NCI-H1436 treated with DMSO at 0.1 percent for 48 hours (cell line): ENCODE measurements at places on chromosomes 2 and 18.

DNA sequence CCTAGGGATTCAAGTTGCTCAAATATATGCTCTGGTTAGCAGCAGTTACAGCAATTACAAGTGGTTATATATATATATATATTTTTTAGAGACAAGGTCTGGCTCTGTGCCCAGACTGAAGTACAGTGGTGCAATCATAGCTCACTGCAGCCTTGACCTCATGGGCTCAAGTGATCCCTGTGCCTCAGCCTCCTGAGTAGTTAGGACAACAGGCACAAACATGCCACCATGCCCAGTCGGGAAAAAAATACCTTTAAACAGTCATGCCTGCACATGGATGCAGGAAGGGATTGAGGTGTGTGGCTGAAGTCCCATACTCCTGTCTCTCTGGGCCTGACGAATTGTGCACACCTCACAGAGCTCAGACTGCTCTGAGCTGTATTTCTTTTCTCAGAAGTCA lies 19.6 kb upstream of the DNAH7 start:
- no peak for DNase-seq

GRCh38 chr18:22391407-22392345 lies 26.0 kb downstream of the CTAGE1 start:
- DNase-seq: no peak

GRCh38 chr18:41459656-41460055 lies 495.4 kb upstream of the PIK3C3 start:
- no peak for DNase-seq

DNA sequence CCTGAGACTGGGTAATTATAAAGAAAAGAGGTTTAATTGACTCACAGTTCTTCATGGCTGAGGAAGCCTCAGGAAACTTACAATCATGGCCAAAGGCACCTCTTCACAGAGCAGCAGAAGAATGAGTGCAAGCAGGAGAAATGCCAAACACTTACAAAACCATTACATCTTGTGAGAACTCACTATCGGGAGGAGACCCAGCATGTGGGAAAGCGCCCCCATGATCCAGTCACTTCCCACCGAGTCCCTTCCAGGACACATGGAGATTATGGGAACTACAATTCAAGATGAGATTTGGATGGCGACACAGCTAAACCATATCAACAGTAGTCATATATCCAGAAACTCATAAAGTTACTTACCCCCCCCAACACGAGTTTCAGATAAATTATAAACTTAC lies 28.6 kb downstream of the TLK1 start:
- DNase-seq: no peak

- DNase-seq: no peak
Observed at GRCh38 chr18:13036622-13037320, 45.6 kb downstream of the CEP192 start.

DNA sequence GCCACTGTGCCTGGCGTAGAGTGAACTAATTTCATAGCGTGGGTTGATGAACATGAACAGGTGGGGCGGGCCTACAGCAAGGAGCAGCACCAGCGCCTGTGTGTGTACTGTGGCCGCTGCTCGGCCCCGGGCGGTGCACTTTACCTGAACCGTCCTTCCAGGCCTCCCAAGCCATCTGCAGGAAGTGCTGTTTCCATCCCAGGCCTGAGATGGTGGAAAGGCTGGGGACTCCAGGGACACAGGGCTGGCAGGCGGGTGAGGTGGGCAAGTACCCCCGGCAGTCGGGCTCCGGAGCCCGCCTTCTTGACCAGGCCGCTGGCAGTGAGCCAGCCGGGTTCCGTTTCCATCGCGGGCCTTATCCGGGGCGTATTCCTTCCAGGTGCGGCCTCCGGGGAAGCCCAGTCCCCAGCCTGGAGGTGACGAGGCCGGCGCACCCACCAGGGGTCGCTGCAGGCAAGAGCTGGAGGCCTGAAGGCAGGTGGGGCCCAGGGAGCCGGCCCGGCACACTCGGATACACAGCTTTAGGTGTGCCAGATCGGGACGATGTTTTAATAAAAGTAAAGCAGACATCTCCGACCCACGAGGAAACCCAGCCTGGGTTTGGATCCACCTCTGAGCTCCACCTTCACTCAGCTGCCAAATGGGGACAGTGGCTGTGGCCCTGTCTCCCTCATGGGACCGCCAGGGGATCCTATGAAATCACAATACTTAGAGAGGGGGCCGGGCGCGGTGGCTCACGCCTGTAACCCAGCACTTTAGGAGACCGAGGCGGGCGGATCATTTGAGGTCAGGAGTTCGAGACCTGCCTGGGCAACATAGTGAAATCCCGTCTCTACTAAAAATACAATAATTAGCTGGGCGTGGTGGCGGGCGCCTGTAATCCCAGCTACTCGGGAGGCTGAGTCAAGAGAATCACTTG lies 22.7 kb upstream of the PDIA6 start:
- no peak for DNase-seq

DNA sequence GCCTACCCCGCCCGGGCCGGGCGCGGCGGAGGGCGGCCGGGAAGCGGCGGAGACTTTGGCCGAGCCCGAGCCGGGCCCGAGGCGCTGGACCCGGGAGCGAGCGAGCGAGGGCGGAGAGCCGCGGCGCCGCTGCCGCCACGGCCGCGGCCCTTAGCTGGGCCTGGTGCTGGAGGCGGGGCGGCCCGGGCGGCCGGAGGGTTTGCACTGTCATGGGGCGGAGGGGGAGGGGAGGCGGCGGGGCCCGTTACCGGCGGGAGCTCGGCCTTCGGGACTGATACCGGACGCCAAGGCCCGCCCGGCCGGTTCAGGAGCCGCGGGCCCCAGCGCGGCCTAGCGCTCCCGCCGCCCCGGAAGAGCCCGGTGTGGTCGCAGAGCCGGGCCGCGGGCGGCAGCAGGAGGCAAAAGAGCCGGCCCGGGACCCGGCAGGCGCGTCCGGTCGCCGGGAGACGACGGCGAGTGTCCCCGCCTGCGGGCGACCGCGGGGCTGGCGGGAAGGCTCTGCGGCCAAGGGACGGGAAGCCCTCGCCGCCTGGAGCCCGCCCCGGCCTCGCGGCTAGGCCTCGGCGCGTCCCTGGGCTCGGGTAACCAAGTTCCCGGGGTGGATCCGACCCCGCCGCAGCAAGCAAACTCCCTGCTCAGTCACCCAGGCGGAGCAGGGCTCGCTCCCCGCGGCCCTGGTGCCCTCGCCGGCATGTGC lies 697 bp downstream of the KCMF1 start:
- no peak for DNase-seq

DNA sequence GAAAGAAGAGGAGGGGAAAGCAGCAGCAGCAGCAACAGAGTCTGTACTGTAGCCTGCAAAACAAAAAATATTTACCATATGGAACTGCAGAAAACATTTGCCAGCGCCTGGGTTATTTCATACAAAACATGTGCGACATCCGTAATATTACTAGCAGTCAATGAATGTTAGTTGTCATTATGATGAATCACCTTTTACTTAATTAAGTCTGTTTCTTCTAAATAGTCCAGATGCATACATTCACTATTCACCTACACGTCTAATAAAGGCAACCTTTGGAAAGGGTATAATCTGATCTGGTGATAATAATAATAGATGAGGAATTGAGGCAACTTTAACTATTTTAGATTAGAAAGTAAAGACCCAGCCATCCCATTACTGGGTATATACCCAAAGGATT lies 426.3 kb upstream of the ST6GAL2 start:
- DNase-seq: no peak

DNA sequence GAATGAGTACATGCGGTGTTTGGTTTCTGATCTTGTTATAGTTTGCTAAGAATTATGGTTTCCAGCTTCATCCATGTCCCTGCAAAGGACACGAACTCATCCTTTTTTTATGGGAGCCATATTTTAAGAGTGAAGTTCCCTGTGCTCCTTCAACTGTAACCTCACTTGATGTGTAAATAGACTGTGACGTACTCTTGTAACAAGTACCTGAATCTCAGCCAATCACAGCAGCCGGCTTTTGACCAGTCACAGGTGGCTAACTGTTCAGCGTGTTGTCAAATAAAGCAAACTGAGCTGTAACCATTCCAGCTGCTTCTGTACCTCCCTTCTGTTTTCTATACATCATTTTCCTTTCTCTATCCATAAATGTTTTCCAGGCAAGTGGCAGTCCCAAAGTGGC lies 774.3 kb upstream of the HS6ST1 start:
- DNase-seq: no peak

GRCh38 chr18:35138773-35139172 lies 97.6 kb downstream of the MAPRE2 start:
- no peak for DNase-seq

GRCh38 chr18:22005191-22005841 lies 164.1 kb upstream of the GATA6 start:
- no peak for DNase-seq

GRCh38 chr2:229887441-229887840 lies 34.4 kb downstream of the TRIP12 start:
- no peak for DNase-seq

DNA sequence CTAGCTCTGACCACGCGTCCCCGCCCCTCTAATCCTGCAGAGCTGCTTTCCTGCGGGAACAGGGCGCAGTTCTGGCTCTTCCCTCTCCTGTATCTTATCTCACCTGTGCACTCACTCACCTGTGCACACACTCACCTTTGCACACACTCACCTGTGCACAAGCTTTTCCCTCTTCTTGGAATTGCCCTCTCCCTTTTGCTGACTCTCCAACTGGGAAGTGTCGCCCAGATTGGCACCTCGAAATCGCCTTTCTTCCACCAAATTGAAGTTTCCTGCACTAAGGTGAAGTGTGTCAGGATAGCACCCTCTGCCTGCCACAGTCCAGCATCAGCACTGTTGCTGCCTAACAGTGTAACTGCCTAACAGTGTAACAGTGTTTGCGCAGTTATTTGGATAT lies 566 bp upstream of the CMPK2 start:
- no peak for DNase-seq

DNA sequence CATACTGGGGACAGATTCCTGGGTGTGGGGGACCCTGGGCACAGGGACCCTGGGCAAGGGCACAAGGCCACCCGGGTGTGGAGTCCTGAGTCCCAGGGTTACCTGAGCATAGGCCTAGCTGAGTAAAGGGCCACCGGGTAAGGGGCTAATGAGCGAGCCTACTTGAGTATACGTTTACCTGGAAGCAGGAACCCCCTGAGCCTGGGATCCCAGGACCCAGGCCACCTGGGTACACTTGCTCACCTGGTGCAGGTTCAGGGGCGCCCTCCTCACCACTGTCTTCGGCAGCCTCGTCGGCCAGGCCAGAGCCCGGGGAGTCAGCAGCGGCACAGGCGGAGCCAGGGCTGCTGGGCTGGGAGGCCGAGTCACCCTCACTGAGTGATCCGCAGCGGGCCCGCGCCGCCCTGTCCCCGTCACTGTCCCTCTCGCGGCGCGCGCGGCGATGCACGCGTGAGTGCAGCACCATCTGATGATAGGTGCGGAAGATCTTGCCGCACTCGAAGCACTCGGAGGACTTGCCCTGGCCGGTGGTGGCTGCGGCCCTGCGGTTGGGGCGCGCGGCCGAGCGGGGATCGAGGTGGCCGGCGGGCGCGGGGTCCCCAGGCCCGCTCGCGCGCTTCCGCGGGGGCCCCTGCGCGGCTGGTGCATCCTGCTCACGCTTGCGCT lies 53.9 kb downstream of the ZNF516 start:
- no peak for DNase-seq

DNA sequence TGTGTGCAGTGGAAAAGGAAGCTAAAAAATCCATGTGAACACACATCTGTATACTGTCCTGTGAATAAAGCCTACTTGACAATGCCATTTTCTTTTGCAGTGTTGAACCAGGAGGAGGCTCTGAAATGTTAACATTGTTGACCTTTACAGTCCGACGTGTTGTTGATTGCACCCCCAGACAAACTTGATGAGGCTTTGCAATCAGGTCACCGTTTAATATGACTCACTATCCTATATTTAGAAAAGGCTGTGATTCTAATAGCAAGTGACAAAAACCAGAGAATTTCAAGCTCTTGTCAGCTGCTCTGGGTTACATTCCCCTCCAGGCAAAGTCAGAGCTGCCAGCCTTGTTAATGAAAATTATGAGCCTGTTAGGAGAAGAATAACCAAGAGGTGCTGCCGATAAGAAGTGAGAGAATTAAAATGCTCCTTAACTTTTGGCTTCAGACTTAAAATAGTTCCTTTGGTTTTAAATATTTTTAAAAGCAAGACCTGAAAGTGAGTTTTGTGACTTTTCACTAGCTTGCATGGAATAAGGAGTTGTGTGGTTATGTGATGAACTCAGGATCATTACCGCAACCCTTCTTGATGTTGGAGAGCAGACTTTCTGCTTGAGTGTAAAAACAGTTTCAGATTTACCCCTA lies 162.1 kb downstream of the QPCT start:
- no peak for DNase-seq

- DNase-seq: no peak
Observed at GRCh38 chr2:189002079-189002478, 27.9 kb downstream of the COL3A1 start.
